ENCODE measurements at places on chromosomes 5 and 9.

- no peak for DNase-seq
These were observed 14.6 kb upstream of the AQP7 start for GRCh38 chr9:33416996-33417395.

GRCh38 chr9:92253656-92254055 lies 39.8 kb downstream of the IARS1 start:
- DNase-seq = no peak

DNA sequence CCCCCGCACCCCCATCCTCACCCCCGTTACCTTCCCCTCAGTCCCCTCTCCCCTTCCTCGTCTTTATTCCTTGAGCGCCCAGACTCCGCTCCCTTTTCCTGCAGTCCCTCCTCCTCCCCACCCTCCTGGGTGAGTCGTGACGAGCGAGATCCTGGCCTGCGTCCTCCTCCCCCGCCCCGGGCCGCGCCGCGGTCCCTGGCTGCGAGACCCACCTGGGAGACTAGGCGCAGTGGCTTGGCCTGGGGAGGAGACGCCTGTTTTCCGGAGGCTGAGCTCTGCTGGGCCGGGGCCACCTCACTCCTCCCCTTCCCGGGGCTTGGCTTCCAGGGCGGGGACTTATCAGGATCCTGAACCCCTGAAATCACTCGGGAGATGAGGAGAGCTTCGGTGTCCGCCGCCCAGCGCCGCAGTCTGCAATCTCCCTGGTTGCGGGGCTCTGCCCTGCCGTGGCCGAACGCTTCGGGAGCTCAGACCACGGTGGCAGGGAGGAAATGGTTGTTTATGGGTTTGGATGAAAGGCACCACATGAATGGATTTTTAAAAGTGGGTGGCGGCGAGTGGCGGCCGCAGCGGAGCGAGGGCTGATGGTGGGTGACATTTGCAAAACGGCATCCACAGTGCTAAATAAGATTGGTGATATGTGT lies 984 bp downstream of the STXBP1 start:
- DNase-seq = peak; percentile 10

- no peak for DNase-seq
These were observed 4.9 kb upstream of the NR5A1 start for GRCh38 chr9:124511891-124512805.

DNA sequence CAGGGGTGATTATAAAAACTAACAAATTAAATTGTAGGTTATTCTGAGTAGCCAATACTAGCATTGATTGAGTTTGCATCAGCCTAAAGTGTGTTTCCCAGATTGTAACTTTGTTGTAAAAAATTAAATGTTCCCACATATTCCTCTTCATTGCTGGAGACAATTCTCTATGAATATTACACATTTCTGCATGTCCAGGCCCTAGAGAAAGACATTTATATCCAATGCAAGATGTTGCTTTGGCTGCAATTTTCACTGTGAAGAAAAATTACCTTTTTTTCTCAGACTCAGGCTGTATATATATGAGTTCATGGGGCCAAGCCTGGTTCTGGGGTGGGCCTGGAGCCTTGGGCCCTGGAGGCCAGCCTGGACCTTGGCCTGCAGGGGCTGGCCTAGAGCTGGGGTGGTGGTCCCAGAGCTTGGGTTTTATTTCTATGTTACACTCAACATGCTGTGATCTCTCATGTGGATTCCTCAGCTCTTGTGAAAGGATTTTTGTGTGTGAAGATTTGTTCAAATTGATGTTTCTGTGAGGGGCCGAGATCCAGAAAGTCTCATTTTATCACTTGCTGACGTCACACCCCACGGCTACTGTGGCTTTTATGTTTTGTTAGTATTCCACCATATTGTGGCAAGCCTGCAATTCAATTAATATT lies 232.5 kb downstream of the SPATA31A1 start:
- no peak for DNase-seq

GRCh38 chr9:129458663-129459546 lies 162.0 kb downstream of the C9orf50 start:
- DNase-seq = no peak

GRCh38 chr5:175712313-175712680 lies 54.4 kb downstream of the HRH2 start:
- no peak for DNase-seq

GRCh38 chr9:111904026-111904425 lies 7.4 kb downstream of the UGCG start:
- no peak for DNase-seq

DNA sequence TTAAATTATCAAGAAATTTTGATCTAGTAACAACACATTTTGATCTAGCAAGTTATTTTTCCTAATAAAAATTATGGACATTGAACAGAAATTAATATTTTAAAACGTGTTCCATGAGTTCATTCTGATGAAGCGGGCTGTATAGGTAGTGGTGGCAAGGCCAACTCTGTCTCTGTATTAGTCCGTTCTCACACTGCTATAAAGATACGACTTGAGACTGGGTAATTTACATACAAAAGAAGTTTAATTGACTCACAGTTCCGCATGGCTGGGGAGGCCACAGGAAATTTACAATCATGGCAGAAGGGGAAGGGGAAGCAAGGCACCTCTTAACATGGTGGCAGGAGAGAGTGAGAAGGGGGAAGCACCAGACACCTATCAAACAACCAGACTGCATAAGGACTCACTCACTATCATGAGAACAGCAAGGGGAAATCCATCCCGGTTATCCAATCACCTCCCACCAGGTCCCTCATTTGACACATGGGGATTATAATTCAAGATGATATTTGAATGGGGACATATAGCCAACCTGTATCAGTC lies 61.2 kb downstream of the TMEM232 start:
- no peak for DNase-seq

DNA sequence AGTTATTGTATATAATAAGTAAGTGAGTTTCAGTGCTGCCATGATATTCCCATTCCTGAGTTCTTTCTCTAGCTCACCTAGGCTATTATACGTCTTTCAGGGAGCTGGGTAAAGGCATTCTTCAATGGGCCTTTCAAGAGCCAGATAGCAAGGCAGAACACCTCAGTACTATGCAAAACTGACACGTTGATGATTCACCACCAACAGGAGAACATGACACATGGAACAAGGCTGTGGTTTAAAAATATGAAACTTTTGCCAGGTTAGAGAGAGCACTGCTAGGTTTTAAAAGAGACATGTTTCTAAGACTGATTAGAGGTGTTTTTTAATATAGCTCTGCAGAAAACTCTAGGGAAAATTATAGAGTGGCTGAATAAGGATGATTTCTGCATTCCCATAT lies 95.9 kb downstream of the UGCG start:
- DNase-seq = no peak

GRCh38 chr5:174459832-174460448 lies 264.4 kb upstream of the MSX2 start:
- DNase-seq = no peak

- no peak for DNase-seq
These were observed 9.0 kb downstream of the CCDC69 start for GRCh38 chr5:151214614-151215545.

DNA sequence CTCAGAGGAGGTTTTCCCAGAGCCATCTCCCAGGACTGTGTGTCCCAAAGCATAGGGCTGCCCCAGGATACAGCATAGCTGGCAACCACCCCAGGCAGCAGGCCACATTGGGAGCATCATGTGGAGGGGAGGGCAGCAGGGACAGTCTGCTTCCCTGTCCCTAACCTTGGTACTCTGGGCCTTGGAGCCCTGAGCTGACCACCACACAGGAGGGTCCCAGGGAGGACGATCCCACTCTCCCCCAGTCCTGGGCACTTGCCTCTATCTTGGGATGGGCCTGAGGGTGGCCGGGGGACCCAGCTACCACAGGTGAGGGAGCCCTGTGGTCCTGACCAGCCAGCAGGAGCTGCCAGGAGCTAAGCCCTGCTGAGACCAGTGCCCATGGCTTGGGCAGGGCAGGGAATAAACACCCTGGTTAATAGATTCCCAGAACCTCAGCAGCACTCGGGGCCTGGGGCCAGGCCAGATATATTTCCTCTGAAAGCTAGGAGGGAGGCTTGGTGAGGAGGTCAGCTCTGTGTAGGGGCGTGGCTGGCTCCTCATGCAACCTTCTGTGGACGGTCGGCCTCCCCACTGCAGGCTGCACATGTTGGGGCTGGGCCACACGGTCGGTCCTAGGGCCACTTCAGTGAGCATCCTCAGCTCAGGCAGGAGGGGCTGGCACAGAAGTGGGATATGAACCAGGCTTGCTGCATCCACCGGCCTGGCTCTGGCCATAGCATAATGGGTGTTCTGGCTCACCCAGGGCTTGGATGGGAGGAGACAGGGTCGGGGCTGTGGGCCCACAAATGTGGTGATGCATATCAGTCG lies 4.2 kb downstream of the NINJ1 start:
- no peak for DNase-seq

GRCh38 chr9:113474360-113475028 lies 11.0 kb downstream of the RGS3 start:
- no peak for DNase-seq

DNA sequence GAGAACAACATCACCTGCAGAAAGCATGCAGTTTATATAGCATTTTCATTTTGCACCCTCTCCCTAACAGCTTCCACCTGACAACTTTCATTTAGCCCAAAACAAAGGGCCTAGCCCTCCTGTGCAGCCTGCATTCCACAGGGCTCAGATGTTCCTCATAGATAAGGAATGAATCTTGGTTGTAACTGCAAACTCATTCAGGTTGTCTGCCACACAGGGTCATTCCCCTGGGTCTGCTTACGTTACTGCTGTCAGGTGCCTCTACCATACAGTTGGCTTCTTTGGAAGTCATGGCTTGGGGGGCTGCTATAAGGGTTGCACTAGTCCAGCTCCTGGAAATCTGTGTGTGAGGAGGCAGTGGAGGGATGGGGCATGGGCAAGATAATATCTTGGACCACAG lies 2.7 kb upstream of the DCP2 start:
- DNase-seq = no peak

GRCh38 chr9:72526901-72527800 lies 5.7 kb downstream of the TMC1 start:
- peak; percentile 52 for DNase-seq

DNA sequence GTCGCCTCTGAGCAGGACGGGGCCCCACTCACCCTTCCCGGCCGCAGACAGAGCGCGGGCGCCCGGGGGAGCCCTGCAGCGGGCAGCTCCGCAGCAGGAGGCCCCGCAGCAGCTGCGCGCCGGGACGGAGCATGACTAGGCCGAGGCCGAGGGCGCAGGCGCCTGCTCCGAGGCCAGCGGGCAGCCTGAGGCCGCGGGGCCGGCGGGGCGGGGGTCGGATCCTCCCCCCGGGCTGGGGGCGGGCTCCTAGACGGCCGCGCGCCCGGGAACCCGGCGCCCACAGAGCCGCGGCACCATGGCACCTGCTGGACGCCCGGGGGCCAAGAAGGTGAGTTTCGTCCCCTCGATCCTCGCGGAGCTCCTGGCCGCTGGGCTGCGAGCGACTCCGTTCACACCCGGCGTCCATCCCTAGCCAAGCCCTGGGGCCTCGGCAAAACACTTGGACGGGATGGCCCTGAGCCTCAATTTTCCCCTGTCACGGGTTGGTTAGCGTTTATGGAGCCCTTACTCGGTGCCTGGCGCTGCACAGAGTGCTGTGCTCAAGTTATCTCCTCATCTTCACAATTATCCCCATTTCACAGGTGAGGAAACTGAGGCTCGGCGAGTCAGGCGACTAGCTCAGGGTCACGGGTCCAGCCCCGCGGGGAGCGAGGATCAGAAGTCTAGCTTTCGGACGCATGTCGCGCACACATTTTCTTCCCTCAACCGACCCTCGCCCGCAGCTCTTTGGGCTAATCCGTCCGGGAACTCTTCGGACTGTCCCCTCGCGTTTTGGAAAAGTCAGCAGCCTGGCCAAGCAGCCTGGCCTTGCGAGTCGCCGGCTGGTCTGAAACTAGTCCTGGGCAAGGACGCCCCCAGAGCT lies at the start of the genes BHMT2 and DMGDH:
Gene BHMT2 (plus strand): TSS at position 280 of the 862 bp plus-strand sequence. CDS start 16 bp downstream, at position 296.
Gene DMGDH (minus strand): TSS at position 187 of the 862 bp plus-strand sequence. CDS start 54 bp downstream, at position 133.
- no peak for DNase-seq

- DNase-seq = no peak
These were observed 23.9 kb downstream of the CNTRL start for GRCh38 chr9:121098567-121099198.

GRCh38 chr9:103188781-103189350 lies 193.7 kb downstream of the CYLC2 start:
- no peak for DNase-seq

- DNase-seq = no peak
These were observed 509 bp downstream of the LVRN start for GRCh38 chr5:115962565-115963402.

- DNase-seq = no peak
These were observed 534 bp downstream of the ERP44 start for GRCh38 chr9:100098046-100098886.

DNA sequence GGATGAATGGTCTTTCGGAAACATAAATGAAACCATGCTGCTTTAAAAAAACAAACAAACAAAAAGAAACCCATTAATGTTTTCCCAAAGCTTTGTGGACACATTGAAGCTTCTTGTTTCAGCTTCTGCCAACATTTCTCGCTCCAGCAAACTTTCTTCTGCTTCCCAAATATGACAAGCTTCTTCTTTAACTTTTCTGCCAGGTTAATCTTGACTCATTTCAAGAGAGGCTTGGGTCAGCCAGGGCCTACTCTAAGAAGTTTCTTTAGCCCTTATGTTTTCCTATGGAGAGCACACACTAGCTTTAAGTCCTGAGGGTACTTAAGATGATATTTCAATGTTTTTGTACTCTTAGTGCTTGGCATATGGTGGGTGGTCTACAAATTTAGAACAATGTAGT lies 6.1 kb downstream of the ANXA1 start:
- no peak for DNase-seq

GRCh38 chr9:109181284-109181683 lies 14.2 kb upstream of the FRRS1L start:
- DNase-seq = no peak

GRCh38 chr5:68339921-68340321 lies 124.4 kb downstream of the PIK3R1 start:
- DNase-seq = no peak

GRCh38 chr9:126480813-126481212 lies 132.9 kb upstream of the LMX1B start:
- DNase-seq = no peak

- DNase-seq = no peak
These were observed 67.0 kb upstream of the TGFBR1 start for GRCh38 chr9:99037769-99038483.

GRCh38 chr5:5132234-5132633 lies 7.9 kb upstream of the ADAMTS16 start:
- DNase-seq = no peak

- no peak for DNase-seq
These were observed 148.1 kb upstream of the ZNF608 start for GRCh38 chr5:124894541-124894940.

DNA sequence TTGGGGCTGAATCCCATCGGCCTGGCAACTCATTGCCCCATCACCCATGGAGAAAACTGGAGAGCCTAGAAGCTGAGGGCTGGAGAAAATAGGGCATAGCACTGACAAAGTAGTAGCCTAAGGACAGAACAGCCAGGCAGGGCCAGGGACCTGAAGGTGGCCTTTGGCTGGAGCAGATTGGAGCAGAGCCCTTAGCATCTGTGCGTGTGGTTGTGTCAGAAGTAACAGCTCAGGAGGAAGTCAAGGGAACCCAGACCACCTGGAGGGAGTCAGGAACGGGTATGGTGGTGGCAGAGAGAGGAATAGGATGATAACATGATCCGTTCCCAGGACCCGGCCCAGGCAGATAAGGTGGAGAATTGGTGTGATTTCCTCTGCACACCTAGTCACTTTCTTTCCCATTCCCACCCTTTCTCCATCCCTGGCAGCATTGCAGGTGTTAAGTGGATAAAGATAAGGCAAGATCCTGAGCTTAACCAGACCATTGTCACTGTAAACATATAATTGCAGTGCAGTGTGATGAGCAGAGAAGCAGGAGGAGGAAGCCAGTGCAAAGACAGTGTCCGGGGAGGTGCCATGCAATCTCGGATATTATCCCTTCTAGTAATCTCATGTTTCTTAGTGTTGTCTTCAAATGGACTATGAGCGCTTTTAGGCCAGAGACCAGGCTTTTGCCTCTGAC lies 67.0 kb downstream of the NDFIP1 start:
- DNase-seq = no peak

GRCh38 chr5:175517824-175518450 lies 39.6 kb downstream of the SFXN1 start:
- DNase-seq = peak; percentile 69

All from stimulated activated CD8-positive, alpha-beta memory T cell treated with anti-CD3 and anti-CD28 coated beads, Interleukin-4, amount 100 ng/mL, for 24 hours (primary cell).